WTC11 (cell line): ENCODE measurements at places on chromosomes 3 and 15. TPM values are rescaled to one million over a fixed set of nuclear protein-coding genes. Genes with fewer than 3 reads are reported as not detected.
A peak's percentile ranks its signal among the peaks of the same experiment; 100 is the strongest.

The DLEC1 gene
- 0.81 to 1.4 TPM (median 1.1 TPM) in 3 replicates for total RNA-seq

The CNTN6 gene
- total RNA-seq: not detected in 3 replicates

- DNase-seq: no peak
Measured at GRCh38 chr3:71673486-71673885, 51.7 kb downstream of the EIF4E3 start.

- no peak for DNase-seq
Measured at GRCh38 chr3:187807086-187807862, 62.0 kb upstream of the BCL6 start.

GRCh38 chr3:183548262-183548769, 7.2 kb downstream of the KLHL6 start:
- peak; percentile 30 for DNase-seq

DNA sequence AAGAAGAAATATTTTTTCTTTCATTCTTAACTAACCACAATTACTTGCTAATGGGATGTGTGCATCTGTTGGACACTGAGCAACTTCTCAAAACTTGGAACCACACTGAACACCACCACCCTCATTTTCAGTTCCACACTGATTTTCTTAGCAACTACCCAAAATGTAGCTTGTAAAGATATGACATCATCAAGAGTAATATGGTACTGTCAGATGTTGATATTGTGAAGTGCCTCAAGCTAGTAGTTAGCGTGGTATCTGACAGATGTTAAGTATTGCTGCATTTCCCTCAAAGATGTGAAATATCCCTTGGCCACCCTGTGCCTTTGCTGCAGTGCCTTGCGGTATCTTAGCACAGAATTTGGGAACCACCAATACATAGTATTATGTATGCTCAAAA, 9.3 kb downstream of the RFTN1 start:
- DNase-seq: no peak
